ENCODE measurements at places on chromosomes 1 and 21. TPM values are rescaled to one million over a fixed set of nuclear protein-coding genes. Genes with fewer than 3 reads are reported as not detected.

The LMX1A gene
- 0.09 TPM for total RNA-seq

The ARHGAP29 gene
- total RNA-seq, result 29.4 TPM

The SCAF4 gene
- 16.5 TPM for total RNA-seq

The NPHS2 gene
- total RNA-seq, result not detected

The POTED gene
- not detected for total RNA-seq

The CORT gene
- total RNA-seq, result not detected

The HLX gene
- 10.7 TPM for total RNA-seq

The MAN1C1 gene
- total RNA-seq, result 14.8 TPM

The ADPRS gene
- total RNA-seq, result 15.4 TPM

The LDLRAD1 gene
- total RNA-seq, result not detected

The PKP1 gene
- 0.77 TPM for total RNA-seq

The C1orf232 gene
- total RNA-seq, result not detected

The ARTN gene
- 0.86 TPM for total RNA-seq

The SYF2 gene
- 37.3 TPM for total RNA-seq

The FMOD gene
- total RNA-seq, result 33.3 TPM

The PODN gene
- 28.6 TPM for total RNA-seq

The TNFRSF18 gene
- total RNA-seq, result 0.44 TPM

The IL20 gene
- not detected for total RNA-seq

The FNDC10 gene
- 1.3 TPM for total RNA-seq

The OR2T35 gene
- not detected for total RNA-seq

The PGLYRP3 gene
- not detected for total RNA-seq

The SAMD11 gene
- 7.5 TPM for total RNA-seq

The ALDH4A1 gene
- 23.4 TPM for total RNA-seq

The RIPPLY3 gene
- total RNA-seq, result not detected

The CYP4A11 gene
- not detected for total RNA-seq

The OR10J1 gene
- not detected for total RNA-seq

The ARID4B gene
- 17.6 TPM for total RNA-seq

The DYRK3 gene
- total RNA-seq, result 12.4 TPM

The FCGR2B gene
- 42.4 TPM for total RNA-seq
